ENCODE measurements at places on chromosomes 5 and 9.
A peak's percentile ranks its signal among the peaks of the same experiment; 100 is the strongest.

GRCh38 chr9:128892221-128892921 lies 10.4 kb downstream of the LRRC8A start:
- DNase-seq, result no peak

DNA sequence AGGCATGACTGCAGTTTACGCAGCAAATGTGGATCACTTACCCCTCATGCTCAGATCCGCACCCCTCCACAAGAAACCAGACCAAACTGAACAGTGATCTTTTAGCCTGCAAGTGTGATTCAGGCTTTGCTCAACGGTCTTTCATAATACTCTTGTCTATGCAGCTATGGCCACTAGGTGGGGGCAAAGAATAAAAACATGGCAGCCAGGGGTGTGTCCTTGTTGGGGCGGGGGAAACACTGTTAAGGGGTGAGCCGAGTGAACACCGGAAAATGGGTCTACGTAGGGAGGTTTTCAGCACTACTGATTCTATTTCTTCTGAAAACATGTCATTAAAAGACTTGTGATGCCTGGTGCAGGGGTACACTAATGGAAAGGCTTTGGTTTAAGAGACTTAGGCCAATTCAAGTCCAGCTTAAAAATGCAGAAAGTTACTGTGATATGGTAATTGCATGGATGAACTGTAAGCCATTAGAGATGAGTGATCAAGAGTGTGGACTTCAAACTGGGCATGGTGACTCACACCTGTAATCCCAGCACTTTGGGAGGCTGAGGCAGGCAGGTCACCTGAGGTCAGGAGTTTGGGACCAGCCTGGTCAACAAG lies 49.9 kb upstream of the GPR151 start:
- peak; percentile 34 for DNase-seq

DNA sequence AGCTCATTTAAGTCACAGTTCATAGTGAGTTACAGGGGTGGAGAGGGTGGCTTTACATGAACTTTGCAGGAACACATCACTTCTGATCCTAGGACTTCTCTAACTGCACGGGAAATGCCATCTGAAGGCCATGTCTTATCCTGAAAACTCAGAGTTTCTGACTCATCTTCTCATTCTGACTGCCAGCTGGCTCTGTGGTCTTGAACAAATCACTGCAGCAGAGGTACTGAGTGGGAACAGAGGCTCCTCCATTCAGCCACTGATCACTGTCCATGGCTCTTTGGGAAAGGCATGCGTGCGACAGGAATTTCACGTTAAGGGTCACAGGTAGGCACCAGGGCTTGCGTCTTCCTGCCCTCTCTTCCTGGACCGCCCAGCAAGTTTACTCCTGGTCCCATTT lies 114.6 kb upstream of the LRRTM2 start:
- no peak for DNase-seq

GRCh38 chr9:4654084-4654483 lies 8.0 kb upstream of the PLPP6 start:
- DNase-seq, result no peak

- no peak for DNase-seq
Observed at GRCh38 chr9:88460587-88461332, 72.5 kb downstream of the SPIN1 start.

DNA sequence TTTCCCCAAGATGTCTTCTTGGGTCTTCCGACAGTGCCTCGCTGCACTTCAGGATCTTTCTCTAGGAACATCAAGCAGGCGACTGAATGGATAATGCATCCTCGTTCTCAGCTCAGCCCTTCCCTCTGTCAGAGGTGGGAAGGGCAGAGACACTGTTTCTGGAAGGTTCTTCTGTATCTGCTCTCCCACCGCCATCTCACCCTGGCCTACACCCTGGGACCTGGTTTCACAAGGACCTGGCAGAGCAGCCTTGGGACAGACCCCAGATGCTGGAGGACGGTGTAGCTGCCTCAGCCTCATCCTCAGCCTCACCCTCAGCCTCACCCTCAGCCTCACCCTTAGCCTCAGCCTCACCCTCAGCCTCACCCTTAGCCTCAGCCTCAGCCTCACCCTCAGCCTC lies 18.5 kb downstream of the MRPL36 start:
- no peak for DNase-seq

DNA sequence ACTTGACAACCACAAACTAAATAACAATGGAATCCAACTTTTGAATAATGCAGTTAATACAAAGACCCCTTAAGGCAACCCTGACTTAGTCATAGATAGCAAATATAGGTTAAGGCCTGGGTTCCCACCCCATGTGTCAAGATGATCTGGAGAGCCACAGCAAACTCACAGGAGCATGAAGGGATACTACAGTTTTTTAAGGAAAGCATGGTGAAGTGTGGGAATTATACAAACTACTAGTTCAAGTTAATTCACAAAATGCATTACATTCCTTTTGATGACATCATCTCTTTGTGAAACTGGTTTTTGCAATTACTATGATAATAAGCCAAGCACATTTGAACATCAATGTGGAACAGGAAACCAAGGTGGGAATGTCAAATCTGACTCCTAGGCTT lies 50.6 kb downstream of the LHFPL2 start:
- no peak for DNase-seq

- no peak for DNase-seq
Observed at GRCh38 chr9:84297162-84297821, 43.3 kb downstream of the SLC28A3 start.

DNA sequence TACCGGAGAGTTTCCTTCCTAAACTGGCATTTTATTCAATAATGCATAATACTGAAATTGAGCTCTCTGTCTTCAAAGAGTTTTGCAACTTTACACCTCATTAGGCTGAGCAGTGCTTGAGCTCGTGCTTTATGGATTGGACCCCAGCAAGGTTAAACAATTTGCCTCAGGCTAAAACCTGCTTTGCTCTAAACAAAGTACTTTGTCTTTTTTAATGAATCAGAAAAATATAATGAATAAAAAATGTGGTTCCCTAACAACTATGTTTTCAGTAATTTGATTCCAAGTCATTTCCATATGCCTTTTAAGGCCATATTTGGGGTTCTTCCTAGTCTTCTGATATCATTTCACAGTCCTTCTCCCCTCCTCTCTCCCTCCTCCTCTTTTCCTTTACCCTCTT lies 20.0 kb downstream of the ZNF366 start:
- no peak for DNase-seq

- DNase-seq, result no peak
Observed at GRCh38 chr9:32483343-32483742, 42.7 kb downstream of the RIGI start.

- no peak for DNase-seq
Observed at GRCh38 chr5:148873120-148873519, 46.7 kb downstream of the ADRB2 start.

DNA sequence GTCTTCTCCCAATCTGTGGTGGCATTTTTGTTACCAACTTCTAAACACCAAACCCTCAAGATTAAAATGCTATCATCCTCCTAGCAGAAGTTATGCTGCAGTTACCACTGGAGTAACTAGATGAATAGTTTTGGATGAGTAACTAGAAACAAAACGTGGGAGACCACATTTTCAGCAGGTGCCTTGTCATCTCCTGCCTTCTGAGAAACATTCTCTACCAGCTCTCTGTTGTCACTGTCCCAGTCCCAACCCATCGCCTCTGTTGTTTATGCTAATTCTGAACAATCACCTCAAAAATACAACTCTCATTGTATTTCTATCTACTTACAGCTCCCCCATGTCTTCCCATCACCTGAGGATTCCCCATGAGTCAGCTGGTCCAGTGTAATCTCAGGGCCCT lies 652.5 kb upstream of the ADAMTS16 start:
- no peak for DNase-seq

Data from activated CD4-positive, alpha-beta T cell treated with anti-CD3 and anti-CD28 coated beads for 4 hours (primary cell).